ENCODE measurements at places on chromosomes 7 and 10.

DNA sequence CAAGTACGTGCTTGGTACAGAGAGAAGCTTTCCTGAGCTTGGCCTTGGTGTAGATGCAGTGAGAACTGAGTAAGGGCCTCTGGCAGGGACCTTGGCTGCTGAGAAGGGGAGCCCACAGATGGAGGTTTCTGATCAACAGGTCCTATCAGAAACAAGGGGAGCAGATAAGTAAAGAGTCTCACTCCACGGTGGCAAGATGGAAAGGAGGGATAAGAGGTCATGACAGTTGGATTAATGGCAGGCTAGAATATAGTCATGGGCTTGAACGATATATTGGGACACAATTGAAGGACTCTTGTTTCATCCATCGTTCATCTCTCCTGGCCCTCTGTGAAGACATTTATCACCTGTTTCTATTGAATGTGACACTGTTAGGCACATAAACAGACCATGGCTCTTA is 41.5 kb downstream of the MET start:
- DNase-seq: no peak

GRCh38 chr7:38245409-38245977 is 27.9 kb downstream of the TARP start:
- no peak for DNase-seq

GRCh38 chr10:79375321-79376077 is 28.2 kb downstream of the PPIF start:
- no peak for DNase-seq

DNA sequence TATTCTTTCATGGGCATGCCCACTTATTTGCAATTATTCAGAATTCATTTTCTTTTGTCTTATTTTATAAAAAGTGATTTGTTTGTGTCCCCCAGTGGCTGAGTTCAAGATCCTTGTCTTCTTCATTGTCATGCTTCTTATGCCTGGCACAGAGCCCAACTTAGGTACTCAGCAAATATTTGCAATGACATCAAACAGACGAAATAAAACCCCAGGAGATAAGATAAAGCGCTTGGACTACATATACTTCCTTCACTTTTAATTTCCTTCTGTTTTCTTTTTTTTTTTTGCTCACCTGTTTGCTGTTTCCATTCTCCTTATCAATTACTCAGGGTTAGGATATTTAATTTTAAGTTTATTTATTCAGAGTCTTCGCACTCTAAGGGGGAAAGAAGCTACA is 225.0 kb downstream of the SDHAF3 start:
- no peak for DNase-seq

GRCh38 chr10:57694956-57695608 is 572.6 kb downstream of the IPMK start:
- no peak for DNase-seq

DNA sequence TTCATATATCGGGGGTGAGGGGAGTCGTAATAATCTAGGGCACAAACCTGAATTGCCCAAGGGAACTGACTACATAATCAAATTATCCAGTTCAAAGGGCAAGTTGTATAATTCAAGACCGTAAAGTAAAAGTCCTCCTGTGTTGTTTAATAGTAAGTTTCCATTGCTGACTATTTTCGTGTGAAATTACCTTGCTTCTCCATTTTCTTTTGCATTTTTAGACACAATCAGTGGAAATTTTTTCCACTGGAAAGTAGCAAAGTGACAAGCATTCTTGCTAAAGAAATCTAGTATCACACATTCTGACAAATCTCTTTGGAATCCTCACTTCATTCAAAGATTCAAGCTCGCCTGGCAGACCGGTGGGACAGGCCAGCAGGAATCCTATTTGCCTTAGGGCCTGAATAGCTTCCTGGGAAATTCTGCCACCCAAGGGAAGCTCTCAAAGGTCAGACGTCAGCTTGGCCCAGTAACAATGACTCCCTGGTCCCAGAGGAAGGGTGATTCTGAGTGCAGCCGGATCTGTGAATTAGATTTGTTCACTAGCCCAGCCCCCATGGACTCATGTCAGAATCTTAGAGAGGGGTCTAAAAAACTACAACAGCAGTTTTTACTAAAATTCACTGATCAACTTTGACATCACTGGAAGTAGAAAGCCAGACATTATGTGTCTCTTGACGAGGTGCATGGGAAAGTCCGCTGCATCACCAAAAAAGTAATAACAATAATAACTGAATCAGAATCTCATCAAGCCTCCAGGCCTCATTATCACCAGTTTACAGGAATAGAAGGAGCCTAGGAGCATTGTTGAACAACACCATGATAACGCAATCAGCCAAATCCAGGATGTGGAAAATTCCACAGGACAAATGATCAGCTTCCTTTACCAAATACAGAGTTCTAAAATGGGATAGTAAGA is 161.0 kb downstream of the SKIDA1 start:
- no peak for DNase-seq

- no peak for DNase-seq
These were observed 29.6 kb downstream of the MAD1L1 start for GRCh38 chr7:2202901-2203765.

DNA sequence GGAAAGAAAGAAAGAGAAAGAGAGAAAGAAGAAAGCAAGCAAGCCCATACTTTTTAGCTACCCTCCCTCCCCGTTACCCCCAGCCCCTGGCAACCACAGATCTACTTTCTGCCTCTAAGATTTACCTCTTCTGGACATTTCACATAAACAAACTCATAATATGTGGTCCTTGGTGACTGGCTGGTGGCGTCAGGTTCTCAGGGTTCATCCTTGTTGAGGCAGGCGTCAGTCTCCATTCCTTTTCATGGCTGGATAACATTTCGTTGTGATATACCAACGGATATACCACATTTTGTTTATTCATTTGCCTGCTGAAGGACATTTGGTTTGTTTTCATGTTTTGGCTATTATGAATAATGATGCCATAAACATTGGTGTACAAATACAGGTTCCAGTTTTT is 30.5 kb downstream of the CDH23 start:
- no peak for DNase-seq

GRCh38 chr7:73429215-73429614 is 4.4 kb upstream of the FZD9 start:
- no peak for DNase-seq

GRCh38 chr7:135601182-135601581 is 43.5 kb downstream of the NUP205 start:
- DNase-seq: no peak

DNA sequence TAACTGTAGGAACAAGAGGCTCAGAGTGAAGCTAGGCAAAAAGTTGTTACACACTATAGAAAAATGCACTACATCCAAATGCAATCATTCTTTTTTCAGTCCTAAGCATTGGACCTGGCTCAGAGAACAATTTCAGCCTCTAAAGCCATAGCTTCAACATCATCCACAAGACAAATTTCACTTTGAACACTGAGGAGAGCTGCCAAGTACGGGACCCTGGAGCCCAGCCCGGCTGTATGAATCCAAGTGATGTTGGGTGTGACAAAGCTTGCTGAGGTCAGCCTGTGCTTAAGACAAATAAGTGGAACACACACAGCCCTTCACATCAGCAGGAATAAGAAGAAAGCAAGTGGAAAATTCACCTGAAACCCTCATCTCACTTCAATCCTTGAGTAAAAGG is 233.1 kb upstream of the PFKP start:
- no peak for DNase-seq

DNA sequence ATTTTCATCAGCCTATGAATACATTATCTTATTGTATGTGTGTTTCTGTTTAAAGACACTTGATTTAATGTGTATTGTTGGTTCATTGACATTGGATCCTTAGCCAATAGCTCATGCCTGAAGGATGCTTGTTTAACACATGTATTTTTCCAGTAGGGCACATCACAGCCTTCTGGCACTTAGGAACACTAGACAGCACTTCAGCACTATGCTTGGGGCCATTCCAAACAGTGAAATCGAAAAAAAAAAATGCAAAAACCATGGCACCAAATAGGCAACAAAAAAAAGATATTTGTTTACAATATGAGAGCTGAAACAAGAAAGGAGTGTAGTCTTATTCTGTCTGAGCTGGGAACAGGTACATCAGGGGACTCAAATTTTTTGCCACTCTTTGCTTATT is 262.8 kb downstream of the SLC25A13 start:
- DNase-seq: no peak

- DNase-seq: no peak
These were observed 67.9 kb upstream of the SRRM3 start for GRCh38 chr7:76133839-76134238.

DNA sequence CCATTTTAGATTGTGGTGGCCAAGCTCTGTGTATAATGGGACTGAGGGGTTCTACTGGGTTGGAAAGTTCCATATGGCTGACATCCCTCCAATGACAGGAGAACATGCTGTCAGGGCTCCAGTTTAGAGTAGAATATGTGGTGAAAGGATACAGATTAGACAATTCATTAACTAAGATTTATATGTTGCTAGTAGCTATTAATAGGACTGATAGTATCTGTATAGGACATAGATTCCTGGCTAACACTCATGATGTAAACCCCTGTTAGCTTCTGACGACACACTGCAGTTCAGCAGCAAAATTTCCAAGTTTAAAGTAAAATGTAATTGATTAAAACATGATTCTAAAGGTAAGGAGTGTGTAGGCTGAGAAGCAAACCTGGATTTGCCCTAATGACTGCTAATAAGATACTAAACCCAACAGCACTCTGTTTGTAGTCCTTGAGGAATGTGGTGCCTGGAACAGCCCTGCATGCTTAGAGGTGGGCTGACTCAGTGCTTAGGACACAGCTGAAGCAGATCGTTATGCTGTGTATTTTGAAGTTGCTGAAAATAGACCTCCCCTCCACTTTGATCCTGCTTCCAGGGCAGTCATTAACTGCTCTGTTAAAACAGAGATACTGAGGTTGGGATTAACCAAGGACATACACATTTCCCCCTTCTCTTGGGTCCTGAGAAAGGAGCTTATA is 1129.6 kb downstream of the SORCS3 start:
- no peak for DNase-seq

DNA sequence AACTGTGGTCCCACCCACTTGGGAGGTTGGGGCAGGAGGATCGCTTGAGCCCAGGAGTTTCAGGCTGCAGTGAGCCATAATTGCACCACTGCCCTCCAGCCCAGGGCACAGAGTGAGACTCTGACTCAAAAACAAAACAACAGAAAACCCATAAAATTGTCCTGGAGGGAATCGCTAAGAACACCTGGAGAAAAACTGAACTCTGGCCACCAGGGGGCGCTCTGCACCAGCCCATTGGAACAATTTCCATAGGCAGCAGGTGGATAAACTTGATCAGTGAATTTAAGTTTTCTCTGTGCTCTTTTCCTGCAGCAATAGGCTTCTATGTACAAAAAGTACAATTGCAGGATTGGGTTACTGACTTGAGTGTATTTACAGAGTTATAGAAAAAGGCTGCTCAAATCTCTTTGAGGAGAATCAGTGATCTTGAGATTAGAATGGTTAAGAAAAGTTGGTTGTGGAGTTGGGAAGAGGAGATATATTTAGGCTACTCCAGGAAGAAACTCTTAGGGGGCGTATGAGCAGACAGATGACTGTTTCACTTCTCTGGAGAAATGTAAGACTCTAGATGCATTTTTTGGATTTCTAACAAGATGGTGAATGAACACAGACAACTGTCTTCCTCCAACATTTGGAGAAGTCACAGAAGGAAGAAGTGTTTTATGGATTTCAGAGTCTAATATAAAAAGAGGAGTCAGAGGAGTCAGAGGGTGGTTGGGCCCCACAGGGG is 274.9 kb upstream of the GALNT17 start:
- DNase-seq: peak; percentile 47

GRCh38 chr7:70556761-70557160 is 575.2 kb upstream of the GALNT17 start:
- DNase-seq: no peak

GRCh38 chr7:73526896-73527821 is 5.1 kb upstream of the BAZ1B start:
- no peak for DNase-seq

GRCh38 chr10:7272008-7272407 is 138.8 kb downstream of the SFMBT2 start:
- peak; percentile 15 for DNase-seq

- no peak for DNase-seq
These were observed 115.1 kb upstream of the MEOX2 start for GRCh38 chr7:15801551-15801950.

GRCh38 chr10:45224219-45224841 is 91.1 kb downstream of the OR13A1 start:
- no peak for DNase-seq

GRCh38 chr10:69474742-69475432 is 23.6 kb downstream of the TSPAN15 start:
- DNase-seq: no peak

DNA sequence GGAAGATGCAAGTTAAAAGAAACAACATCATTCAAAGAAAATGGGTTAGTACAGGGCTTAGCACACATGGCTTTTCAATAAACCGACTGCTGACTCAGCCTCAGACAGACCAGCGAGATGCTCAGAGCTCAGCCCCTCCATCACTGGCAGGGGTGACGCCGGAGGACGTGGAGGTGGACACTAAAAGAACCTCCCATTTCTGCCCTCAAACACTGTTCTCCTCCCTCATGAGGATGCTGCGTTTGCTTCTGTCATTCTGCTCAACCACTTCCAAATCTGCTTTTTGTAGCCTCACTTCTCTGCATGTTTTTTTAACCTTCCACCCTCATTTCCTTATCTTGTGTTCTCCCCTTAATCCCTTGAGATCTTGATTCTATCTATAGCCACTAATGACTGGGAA is 15.3 kb downstream of the DENND11 start:
- DNase-seq: no peak

DNA sequence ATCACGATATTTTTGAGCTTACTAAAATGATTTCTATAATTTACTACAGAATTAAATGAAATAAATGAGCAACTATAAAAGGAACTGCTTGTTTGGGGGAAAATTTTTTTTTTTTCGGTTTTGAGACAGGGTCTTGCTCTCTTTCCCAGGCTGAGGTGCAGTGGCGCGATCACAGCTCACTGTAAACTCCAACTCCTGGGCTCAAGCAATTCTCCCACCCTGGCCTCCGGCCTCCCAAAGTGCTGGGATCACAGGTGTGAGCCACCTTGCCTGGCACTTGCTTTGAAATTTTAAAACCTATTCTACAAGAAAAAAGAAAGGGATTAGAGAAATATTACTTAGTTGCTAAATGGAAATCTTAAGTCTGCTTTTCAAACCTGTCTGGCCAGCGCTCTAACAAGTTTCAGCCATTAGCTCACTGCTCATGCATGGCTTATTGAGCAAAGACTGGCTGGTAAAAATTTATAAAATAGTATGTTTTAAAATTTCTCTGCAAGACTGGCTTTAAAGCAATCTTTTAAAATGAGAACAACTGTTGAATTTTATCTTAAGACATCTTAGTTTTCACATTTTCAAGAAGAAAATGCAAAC is 144.0 kb downstream of the ATE1 start:
- no peak for DNase-seq

- DNase-seq: no peak
These were observed 63.0 kb upstream of the SP4 start for GRCh38 chr7:21364801-21365271.

- no peak for DNase-seq
These were observed 58.4 kb downstream of the CHCHD3 start for GRCh38 chr7:133023370-133024071.

GRCh38 chr7:31690935-31691334 is 3.9 kb downstream of the PPP1R17 start:
- no peak for DNase-seq

- no peak for DNase-seq
These were observed 285.8 kb upstream of the CACNA2D1 start for GRCh38 chr7:82729172-82730030.

GRCh38 chr7:4468320-4469102 is 213.6 kb upstream of the FOXK1 start:
- DNase-seq: no peak

All from activated naive CD4-positive, alpha-beta T cell treated with Interleukin-2 at 50 U/mL for 16 hours (primary cell).